COLO829 (cell line): ENCODE measurements at places on chromosomes 1 and 21.

- DNase-seq, result no peak
These were observed 270.9 kb upstream of the PLXNA2 start for GRCh38 chr1:208515129-208515528.

DNA sequence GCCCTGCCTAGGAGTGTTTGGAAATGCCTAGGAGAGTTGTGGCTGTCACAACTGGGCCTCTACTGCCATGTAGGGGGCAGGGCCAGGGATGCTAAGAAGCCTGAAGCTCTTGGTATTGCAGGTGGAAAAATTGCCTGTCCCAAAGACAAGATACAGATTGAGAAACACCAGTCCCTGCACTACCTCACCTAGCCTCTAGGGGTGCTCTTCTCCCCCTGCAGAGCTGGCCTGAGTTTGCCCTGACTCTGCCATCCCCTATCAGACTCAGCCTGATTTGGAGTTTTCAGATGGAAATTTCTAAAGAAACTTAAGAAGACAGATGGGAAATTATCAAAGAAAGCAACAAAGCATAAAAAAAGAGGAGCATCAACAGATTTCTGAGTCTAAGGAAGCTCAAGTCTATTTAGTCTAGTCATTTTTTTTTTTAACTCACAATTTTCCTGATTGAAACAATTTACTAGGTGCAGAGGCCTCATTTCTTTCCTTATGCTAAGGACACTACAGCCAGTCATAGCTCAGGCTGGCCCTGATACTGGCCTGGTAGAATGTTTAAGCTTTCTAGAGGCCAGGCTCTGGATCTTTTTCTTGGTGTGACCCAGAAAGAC, 61.4 kb upstream of the LRRN2 start:
- DNase-seq, result peak; percentile 42

- DNase-seq, result no peak
These were observed 179.4 kb downstream of the HIVEP3 start for GRCh38 chr1:41739061-41739955.

- no peak for DNase-seq
These were observed 65.4 kb upstream of the ESRRG start for GRCh38 chr1:216788671-216789070.

GRCh38 chr1:228359613-228360532, 46.8 kb downstream of the TRIM11 start:
- no peak for DNase-seq

DNA sequence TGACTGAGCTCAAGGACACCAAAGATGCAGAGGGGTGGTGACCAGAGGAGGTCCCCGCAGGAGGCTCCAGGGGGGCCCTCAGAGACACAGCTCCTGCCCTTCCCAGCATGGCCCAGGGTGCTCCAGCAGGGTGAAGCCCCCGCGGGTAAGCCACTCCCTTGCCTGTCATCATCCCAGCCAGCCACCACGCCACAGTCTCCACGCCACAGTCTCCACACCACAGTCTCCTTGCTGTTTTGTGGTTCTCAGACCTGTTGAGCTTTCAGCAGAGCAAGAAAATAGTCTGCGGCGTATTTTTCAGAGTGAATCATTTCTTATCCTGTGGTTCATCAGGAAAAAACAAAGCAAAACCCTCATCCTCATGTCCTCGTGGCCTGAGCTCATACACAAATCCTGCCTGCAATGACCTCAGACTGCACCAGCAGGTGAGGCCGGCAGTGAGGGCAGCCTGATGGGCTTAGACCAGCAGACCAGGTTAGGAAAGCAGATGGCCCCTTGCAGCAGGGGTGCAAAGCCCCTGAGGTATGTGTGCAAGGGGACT, 25.7 kb upstream of the ABCG1 start:
- DNase-seq, result no peak

DNA sequence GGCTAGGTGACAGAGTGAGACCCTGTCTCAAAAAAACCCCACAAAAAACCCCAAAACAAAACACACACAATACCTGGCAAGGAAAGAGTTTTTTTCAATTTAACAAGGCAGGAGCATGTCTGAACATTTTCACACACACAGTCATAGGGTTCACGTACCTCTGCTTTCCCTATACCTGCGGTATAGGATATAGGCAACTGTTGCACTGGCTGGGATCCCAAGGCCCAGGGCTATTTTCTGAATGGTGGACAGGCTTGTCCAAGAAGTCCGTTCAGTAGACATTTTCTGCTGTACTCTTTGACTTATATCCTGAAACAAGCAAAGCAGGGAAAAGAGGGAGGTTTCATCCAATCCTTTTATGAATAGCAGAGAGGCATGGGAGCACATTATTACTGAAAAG, 7.6 kb downstream of the TDRKH start:
- no peak for DNase-seq

GRCh38 chr1:238951809-238952208, 434.6 kb upstream of the CHRM3 start:
- peak; percentile 60 for DNase-seq

DNA sequence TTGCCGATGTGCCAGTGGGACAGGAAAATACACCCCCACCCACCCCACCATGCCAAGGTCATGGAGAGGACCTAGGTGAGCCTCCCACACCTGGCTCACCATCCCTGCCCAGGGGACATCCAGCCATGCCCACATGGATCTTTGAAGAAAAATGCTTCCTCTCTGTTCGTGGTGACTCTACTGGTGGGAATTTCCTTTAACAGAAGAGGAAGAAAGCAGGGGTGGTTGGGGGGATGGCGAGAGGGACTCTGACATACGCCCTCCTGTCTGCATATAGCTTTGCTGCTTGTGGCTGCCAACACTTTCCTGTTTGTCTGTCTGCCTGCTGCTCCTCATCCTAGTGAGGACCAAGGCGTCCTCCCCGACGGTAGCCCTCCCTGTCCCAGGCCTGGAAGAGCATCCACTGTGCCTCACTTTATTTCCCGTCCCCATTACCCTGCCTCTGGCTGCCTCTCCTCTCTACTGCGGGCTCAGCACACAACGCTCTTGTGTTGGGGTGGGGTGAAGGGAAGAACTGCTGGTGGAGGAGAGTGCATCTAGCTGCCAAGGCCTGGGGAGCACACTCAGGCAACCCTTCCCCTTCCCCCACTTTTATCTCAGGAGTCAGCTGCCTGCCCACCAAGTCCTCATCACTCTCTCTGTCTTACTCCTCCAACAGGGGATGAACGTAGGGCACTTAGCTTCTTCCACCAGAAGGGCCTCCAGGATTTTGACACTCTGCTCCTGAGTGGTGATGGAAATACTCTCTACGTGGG, 2.5 kb downstream of the SEMA4A start:
- no peak for DNase-seq

- no peak for DNase-seq
These were observed 63.1 kb downstream of the ELK4 start for GRCh38 chr1:205568469-205569361.

GRCh38 chr1:161359291-161359690, 8.4 kb downstream of the CFAP126 start:
- peak; percentile 67 for DNase-seq
